NCI-H2081 treated with DMSO at 0.1 percent for 48 hours (cell line): ENCODE measurements at places on chromosomes 4 and X.

DNA sequence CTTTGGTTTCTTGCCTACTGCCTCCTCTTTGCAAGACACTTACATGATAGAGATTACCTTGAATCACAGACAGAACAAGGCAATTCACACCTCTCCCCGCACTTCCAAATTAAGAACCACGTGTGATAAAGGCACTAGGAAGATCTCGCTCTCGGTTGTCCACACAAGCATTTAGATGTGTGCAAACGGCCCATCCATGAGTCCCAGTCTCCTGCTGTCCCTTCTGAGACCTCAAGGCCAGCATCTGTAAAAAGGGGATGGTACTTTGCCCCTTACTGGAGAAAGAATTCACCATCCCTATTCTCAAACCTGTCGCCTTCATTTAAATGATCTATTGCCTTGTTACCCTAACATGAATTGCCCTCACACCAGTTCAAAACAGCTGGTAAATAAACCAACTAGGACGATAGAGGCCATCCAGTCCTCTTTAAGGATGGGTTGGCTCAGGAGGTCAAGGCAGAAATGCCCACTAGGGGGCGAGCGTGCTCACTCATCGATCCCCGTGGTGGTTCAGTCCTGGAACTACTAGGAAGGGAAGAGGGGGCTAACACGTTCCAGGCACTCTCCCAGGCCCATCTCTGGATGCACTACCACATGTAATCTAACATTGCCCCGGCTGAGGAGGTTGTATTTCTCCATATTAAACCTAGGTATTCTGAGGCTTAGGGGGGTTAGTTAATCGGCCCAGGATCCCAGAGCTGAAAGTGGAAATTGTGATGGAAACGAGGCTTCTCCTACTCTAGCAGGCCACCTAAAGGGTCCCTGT lies 95.8 kb downstream of the DHX15 start:
- peak; percentile 45 for DNase-seq

DNA sequence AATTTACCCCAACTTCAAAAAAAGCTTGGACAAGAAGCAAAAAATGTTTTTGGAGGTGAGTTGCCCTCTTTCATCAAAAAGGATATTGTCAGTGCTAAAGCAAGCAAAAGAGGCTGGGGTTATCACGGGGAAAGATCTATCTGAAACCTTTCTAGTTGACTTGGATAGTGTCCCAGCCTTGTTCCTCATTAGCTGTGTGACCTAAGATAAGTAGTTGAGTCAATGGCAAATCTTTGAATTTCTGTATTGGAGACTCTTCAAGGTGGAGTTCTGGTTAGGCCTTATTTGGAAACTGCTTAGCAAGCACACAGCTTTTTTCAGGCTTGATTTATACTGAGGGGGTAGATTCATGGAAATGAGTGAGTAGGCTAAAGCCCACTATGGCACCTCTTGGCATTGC lies 271.6 kb downstream of the GRIA3 start:
- no peak for DNase-seq

GRCh38 chrX:30973784-30974427 lies 84.9 kb upstream of the TAB3 start:
- no peak for DNase-seq

GRCh38 chr4:41322617-41323016 lies 65.9 kb downstream of the UCHL1 start:
- DNase-seq, result no peak

GRCh38 chrX:45801554-45801953 lies 600.9 kb upstream of the DIPK2B start:
- DNase-seq, result peak; percentile 4

- DNase-seq, result no peak
Measured at GRCh38 chr4:152348670-152349069, 187.2 kb downstream of the FBXW7 start.

GRCh38 chrX:72532366-72532765 lies 40.3 kb downstream of the HDAC8 start:
- no peak for DNase-seq

DNA sequence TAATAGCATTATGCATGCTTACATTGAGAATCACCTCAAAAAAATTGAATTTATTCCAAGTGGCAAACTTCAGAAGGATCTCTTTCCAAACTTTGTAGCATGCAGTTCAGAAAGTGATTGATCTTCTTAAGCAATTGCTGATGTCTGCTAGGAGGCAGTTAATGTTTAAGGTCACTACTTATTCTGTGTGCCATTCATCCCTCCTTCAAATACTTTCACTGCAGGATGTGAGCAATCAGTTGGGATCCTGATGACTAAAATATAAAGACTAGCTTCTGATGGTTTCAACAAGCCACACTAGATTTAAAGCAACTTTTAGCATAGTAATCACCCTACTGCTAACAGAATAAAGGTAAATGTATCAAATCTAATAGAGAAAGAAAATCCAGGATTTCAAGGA lies 414.1 kb downstream of the ADGRL3 start:
- DNase-seq, result no peak

DNA sequence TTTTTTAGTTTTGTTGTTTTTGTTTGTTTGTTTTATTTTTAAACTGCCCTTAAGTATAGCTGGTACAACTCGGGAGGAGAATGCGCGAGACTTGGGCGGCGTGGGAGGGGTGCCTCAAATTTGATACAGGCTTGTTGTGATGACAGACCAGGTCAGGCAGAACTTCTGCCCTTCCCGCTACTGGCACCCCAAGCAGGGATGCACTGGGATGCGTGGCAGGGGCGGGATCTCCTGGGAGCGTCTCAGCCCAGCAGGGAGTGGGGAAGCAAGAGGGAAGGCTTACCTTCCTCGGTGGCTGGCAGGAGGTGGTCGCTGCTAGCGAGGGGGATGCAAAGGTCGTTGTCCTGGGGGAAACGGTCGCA lies 851 bp downstream of the SFRP2 start:
- no peak for DNase-seq

DNA sequence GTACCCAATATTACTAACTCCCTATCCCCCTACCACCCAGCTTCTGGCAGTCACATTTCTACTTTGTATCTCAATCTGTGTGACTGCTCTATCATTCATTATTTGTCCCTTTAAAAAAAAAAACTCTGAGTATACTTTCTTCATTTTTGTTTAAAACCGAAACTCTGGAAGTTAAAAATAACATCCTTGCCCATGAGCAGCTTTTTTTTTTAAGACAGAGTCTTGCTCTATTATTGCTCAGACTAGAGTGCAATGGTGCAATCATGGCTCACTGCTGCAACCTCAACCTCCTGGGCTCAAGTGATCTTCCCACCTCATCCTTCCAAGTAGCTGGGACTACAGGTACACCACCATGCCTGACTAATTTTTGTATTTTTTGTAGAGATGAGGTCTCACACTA lies 15.8 kb downstream of the UBE2K start:
- no peak for DNase-seq

DNA sequence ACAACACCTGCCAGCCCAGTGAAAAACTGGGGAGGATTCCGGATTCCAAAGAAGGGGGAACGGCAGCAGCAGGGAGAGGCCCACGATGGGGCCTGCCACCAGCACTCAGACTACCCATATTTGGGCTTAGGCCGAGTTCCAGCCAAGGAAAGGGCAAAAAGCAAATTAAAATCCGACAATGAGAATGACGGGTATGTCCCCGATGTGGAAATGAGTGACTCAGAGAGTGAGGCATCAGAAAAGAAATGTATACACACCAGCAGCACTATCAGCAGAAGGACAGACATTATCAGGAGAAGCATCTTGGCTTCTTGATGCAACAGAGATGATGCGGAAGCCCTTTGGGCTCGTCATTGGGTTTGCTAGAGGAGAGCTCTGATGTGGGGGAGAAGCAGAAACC lies 62.4 kb downstream of the JADE1 start:
- DNase-seq, result no peak

DNA sequence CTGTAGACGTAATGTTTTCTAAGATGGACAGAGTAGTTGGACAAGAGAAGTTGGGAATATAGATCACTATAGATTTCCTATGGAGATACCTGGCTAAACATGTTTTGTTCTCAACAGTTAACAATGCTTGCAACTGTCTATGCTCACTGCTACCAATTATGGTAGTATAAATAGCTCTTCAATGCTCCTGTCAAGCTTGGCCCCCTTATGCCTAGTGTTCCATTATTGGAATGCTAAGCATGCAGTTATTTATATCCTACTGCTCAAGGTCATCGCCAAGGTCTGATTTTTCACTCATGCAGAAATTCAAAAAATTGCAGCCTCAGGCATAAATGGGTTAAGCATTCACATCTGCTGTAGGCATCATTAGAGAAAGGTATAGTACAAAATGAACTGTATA lies 519.0 kb downstream of the IL15 start:
- no peak for DNase-seq

DNA sequence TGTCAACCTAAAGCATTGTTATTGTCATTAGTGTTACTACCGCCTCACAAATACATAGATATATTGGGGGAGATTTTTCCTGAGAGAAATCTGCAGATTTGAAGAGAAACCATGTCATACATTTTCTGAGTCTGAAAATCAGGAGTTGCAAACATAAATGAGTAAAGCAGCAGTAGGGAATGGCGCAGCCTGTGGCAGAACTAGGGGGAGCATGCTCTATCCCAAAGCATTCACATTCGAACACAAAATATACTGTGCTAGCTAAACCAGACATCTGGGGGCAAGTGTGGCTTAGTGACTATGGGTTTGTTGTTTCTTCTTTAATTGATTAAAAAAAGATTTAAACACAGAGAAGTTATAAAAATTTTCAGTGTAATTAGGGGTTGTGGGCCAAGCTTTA lies 83.2 kb downstream of the CPE start:
- DNase-seq, result no peak

DNA sequence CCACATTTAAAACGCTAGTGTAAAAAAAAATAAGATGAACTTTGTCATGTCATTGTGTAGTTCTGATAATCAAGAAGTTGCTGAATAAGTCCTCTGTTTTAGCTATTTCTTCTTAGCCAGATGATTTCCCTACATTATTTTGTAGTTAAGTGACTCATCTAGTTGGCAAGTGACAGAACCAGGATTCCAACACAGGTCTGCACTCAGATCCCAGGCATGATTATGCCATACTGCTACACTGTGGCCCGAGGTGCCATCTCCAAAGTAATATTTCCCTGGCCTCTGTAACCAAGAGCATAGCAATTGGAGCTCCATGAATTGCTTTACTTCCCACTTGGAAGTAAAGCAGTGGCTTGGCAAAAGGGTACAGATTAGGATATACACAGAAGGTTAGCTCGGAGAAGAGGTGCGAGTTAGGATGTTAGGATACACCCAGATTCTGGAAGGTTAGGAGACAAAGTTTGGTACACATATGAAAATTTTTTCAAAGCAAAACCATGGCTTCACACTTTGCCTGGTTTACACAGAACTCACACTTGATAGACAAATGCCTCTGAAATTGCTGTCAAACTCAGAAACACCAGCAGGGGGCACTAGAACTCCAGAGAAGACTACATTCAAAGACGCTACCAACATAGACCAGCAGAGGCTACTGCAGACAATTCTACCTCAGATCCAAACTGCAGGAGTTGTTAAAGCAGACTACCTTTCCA lies 41.4 kb downstream of the SRPX2 start:
- DNase-seq, result peak; percentile 18

DNA sequence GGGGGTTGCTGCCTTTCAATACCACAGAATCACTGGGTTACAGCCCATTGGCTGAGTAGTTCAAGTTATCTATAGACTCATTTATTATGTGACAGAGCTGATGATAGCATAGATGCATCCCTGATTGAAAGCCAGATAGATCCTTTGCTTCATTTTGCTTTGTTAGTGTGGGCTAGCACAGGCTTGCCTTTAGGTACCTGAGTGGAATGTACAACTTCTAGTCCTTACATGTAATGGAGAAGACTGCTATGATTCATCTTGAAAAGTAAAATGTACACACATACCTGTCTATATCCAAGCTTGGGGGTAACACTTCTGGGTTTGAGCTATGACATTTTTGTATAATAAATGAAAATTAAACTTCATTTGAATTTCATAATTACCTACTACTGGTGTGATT lies 226.0 kb upstream of the FTHL17 start:
- DNase-seq, result no peak

GRCh38 chrX:72176981-72177380 lies 4.6 kb upstream of the PIN4 start:
- DNase-seq, result no peak

- no peak for DNase-seq
Measured at GRCh38 chr4:11039634-11040131, 355.1 kb upstream of the CLNK start.

DNA sequence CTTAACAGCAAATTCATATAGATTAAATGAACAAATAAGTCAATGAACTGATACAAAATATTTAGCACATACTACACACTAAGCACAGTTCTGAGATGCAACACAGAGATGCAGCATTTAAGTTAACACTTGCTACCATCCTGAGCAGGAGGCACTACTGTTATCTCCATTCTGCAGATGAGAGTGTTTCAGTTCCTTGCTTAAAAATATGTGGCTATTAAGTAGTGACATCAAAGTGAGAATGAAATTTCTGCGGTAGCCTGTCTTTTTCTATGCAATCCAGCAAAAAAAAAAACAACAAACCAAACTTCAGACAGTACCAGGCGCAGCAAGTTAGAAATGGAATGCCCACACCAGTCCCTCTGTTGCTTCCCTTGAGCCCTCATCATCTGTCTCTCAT lies 90.8 kb downstream of the SHISA3 start:
- DNase-seq, result no peak

- no peak for DNase-seq
Measured at GRCh38 chrX:43741843-43742573, 85.9 kb downstream of the MAOA start.

- DNase-seq, result no peak
Measured at GRCh38 chr4:100060765-100061416, 110.8 kb upstream of the H2AZ1 start.

GRCh38 chrX:29627833-29628232 lies 587.5 kb upstream of the MAGEB2 start:
- no peak for DNase-seq

- DNase-seq, result no peak
Measured at GRCh38 chr4:20723019-20723418, 22.8 kb downstream of the PACRGL start.

DNA sequence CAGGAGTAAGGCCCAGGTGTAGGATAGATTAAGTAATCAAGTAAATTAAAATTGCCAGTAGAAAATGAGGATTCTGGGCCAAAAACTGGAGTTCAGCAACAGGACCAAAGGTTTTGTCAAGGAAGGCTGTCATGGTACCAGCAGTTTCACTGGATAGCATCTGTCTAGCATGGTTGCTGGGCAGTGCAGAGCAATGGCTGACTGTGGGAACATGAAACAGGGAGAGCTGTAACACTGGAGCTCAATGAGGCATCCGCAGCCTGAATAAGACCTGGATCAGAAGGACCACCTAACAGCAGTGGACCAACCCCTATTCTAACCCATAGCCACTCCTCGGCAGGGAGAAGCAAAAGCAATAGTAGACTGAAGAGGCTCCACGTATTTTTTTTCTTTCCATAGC lies 132.4 kb downstream of the ATOH1 start:
- DNase-seq, result no peak

- DNase-seq, result no peak
Measured at GRCh38 chrX:65877953-65878352, 161.9 kb downstream of the VSIG4 start.
